ENCODE measurements at places on chromosomes 4 and X.

DNA sequence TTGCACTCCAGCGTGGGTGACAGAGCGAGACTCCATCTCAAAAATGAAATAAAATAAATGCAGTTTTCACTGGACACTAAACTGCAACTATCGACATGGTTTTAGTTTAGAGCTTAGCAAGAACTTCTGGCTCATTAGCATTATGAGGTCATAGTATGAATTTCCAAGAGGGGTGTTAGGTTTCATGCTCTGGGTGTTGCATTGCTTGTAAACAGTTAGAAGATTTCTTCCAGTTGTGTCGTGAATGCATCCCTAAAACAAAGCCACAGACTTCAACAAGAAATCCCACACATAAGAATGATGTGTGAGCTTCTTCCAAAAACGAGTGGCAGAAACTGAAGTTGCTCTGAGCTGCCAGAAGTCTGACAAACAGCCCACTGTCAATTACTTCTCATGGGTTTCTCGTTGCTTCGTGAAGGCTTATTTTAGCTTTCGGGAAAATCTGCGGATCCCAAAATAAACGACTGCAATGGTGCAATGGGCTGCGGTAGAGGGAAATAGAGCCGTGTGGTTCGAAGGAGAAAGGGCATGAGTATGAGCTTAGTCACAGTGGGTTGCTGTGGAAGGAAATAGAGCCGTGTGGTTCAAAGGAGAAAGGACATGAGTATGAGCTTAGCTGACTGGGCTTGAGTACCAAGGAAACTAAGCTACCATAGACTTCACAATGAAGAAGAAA, 354.9 kb downstream of the DHRSX start:
- peak; percentile 9 for DNase-seq

DNA sequence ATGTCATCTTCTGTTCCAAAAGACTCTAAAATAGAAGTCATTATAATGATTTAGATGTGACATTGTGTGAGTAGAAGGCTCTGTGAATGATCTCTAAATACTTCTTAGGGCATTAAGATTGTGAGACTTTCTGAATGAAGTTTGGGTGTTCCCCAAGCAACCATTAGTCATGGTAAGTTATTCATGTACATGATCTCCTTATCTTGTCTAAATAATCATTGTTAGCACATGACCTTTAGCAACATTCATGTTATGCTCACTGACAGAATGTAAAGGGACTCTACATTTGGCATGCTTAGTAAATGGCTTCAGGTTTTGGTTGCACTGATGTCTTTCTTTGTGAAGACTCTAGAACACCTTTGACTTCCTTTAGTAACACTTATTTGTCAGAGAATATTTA, 140.8 kb upstream of the AGA start:
- no peak for DNase-seq

DNA sequence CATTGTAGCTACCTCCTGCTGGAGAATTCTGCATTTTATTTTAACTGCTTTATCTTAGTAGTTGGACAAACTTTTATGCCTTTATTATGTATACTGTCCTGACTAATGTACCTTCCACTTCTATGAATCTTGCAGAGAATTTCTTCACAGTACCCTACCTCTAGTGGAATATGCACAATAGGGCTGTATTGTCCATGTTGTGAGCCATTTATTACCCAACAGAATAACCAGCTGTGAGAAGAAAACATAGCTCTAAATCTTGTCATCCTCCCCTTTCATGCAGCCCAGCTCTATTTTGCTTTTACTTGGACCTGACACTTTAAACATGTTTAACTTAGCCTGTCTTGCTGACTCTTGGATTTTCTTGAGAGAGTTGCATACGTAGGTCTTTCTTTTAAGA, 56.2 kb downstream of the MCUB start:
- no peak for DNase-seq

DNA sequence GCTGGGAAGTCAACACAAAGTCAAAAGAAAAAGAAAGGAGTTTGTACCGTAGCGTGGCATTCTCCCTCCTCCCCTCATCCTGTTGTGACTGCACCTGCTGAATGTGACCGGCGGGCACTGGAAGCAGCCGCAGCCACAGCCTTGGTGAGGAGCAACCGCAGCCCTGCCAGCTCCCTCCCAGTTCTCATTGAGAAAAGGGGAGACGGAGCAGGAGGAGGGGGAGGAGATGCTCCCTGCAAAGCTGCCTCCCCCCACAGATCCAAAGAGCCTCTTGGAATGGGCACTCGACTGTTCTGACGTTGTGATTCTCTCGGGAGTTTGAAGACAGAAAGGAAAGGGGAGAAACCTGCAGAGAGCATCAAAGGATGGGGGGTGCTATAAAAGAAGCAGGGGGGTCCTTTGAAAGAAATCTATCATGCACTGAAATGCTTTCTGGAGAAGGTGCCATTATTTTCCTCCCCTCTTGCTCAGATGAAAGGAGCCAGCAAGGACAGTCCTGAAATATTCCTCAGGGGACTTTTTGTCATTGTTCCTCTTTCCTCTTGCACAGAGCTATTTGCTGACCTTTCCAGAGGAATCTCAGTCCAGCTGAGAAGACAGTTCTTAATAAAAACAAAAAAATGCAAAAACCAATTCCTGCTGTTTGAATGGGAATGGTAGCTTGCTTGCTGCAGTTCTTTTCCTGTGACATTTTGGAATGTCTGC, 429.7 kb downstream of the MAPK10 start:
- no peak for DNase-seq

DNA sequence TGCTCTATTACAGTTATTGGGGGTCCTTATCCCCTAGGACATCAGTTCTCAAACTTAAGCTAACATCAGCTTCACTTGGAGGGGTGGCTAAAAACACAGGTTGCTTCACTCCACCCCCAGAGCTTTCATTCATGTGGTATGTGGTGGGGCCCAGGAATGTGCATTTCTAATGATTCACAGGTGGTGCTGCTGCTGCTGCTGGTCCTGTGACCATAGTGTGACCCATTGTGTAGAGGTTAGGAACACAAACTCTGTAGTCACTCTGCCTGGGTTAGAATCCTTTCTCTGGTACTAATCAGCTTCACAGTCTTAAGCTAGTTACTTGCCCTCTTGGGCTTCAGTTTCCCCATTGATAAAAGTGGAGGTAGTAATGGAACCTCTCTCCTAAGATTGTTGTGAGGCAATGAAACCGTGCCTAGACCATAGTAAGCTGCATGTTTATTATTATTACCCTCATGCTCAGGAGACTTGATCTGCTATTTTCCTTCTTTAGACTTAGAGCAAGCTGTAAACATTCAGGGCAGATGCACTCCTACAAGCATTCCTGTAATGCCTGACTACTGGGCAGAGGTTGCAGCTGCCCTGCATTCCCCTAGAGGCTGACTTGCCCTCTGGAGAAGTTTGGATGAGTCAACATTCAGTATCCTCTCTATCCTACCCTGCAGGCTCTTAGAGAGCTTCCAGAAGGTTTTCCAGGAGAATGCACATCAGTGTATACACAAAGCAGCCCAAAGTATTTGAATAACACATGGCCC, 94.1 kb upstream of the ACSL4 start:
- DNase-seq, result no peak

DNA sequence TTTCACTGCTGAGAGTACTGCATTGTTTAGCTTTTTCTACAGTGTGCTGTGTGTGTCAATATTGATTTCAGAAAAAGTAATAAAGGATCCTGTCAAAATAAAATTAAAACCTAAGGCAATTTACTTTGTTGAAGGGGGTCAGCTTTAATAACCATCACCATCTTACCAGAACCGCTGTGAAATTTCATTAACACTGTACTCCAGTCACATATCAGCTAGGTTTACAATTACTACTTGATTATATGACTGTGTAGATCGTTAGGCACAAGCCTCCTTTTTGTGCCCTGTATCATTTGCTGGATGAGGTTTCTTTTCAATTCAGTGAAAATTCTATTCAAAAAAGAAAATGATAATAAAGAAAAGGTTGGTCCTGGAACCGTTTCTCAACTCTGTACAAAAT, 917.2 kb downstream of the CENPC start:
- DNase-seq, result no peak

GRCh38 chr4:162408309-162408708, 244.5 kb upstream of the FSTL5 start:
- DNase-seq, result no peak

DNA sequence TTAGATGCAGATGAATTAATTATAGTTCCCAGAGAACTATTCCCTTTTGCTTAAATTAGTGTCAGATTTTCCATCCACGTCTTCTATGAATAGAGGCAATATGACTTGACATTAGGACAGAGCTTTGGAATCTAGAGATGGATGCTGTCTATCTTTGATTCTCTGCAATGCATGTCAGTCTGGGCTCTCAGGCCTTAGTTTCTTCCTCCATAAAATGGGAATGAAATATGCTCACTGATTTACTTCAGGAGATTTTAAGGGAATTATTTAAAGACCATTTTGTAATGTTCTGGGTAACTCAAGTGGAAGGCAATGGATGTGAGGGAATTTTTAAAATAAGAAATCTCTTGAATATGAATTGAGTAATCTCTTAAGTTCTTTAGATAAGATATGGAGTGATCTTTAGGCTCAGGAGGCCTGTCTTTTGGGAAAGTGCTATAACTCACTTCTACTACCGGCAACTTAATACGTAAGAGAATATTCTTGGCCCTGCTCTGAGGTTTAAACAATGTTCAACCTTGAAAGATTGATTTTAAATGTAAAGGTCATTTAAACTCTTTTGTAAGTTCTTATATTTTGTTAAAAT, 29.0 kb downstream of the MGST2 start:
- no peak for DNase-seq

DNA sequence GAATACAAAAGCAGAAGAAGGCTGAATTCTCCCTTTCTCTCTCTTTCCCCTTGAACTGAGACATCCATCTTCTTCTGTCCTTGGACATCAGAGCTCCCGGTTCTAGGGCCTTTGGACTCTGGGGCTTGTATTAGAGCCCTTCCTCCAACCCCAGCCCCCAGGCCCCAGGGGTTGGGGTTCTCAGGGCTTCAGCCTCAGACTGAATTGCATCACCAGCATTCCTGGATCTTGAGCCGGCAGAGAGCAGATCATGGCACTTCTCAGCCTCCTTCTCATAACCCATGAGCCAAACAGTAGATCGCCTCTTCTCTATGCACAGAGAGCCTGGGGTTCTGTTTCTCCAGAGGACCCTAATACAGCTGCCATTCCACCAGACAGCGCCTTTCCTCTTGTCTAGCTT, 25.3 kb upstream of the CLDN24 start:
- no peak for DNase-seq

GRCh38 chr4:157898836-157899605, 273.8 kb downstream of the GASK1B start:
- DNase-seq, result no peak

DNA sequence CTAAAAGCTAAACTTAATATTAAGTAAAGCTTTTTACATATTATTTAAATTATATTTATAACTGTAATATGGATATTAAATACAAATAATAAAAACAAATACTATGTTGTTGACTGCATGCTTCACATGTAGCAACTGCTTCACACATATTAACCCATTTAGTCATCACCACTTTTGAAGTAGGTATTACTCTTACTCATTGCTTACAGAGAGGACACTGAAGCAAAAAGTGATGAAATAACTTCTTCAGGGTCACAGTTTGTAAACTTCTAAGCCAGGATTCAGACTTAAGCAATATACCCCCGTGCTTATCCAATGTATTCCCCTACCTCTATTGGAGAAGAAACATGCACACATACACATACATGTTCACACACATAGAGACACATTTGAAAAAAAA, 166.6 kb downstream of the DKK2 start:
- no peak for DNase-seq

GRCh38 chrX:110322603-110323002, 4.7 kb upstream of the AMMECR1 start:
- no peak for DNase-seq

- no peak for DNase-seq
Observed at GRCh38 chrX:46179748-46180147, 365.5 kb downstream of the ZNF674 start.

DNA sequence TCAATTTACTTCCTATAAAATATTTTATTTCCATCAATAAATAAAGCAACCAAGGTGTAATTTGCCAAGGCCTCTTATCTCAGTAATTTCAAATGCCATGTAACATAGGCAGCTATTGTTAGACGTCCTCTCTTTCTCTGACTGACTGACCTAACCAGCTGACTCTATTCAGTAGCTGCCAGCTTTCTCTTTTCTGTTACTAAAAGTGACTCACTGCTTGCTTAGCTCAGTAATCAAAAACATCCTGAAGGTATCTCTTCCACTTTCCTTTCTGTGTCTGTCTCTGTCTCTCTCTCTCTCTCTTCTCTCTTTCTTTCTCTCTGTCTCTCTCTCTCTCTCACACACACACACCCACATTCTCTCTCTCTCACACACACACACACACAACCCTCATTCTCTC, 134.2 kb downstream of the SPOCK3 start:
- no peak for DNase-seq

- DNase-seq, result no peak
Observed at GRCh38 chr4:26731351-26732035, 129.1 kb upstream of the STIM2 start.

DNA sequence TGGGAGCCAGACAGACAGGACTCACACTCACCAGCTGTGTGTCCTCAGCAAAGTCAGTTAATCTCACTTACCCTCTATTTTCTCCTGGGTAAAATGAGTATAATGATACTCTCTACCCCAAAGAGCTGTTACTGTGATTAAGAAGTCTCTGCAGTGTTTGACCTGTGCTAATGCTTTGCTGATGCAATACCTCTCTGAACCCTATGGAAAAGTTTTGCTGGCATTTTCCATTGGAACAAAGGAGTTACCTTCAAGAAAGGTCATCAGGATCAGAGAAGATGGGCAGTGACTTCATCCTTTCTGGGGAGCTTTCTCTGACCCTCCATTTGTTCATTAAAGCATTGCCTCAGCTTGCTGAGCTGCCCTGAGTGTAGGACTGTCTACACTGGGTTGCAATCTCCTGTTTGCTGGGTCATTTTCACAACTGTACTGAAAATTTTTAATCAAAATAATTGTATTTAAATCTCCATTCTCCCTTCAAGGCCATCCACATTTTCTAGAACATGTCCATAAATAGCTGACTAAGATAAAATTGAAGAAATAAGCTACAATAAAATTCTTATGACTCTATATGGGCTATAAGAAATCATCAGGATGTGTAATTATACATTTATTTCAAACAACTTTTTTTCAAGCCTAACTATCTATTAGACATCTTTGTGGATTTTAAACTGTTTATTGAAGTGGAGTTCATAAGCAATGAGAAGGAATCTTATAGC, 272.8 kb upstream of the CPEB2 start:
- no peak for DNase-seq

- no peak for DNase-seq
Observed at GRCh38 chr4:121408-122084, 2.8 kb upstream of the ZNF718 start.

GRCh38 chr4:153963216-153963615, 174.3 kb upstream of the SFRP2 start:
- no peak for DNase-seq

DNA sequence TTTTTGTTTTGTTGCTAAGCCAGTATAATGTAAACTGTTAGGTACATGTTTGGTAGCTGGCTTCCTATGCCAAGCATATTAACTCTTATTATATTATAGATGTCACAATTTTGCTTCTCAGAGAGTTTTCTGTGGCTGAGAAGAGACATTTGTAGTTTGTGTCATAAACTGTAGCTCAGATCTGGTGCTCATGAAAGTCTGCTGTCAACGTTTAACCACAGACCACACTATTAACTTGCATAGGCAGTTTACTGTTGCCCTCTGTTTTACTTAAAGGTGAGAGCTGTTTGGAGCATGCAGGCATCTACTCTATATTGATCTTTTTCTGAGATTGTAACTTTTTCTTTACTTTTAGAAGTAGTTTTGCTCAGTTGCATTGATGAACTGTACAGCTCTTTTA, 166.8 kb downstream of the TLL1 start:
- no peak for DNase-seq
